ENCODE measurements at places on chromosomes 7 and 10.

DNA sequence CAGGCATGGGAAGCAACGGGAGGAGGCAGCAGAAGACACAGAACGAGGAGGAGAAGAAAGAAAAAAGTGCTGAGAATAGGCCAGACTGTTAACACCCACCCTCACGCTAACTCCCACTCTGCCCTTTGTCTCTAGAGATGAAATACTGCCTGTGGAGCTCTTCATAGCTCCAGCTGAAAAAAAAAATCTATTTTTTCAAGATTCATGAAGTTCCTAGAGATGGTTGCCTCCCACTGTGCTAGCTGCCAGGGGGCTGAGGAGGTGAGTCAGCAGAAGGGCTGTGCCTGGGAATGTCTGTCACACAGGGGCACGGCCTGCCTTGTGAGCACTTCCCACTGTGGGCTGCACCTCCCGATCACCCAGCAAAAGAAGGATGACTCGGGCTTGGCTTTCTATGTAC, 144.5 kb downstream of the RNF216 start:
- DNase-seq, result no peak

- DNase-seq, result no peak
Measured at GRCh38 chr7:36658335-36659171, 65.7 kb downstream of the AOAH start.

- DNase-seq, result no peak
Measured at GRCh38 chr7:154906736-154907355, 96.1 kb downstream of the PAXIP1 start.

DNA sequence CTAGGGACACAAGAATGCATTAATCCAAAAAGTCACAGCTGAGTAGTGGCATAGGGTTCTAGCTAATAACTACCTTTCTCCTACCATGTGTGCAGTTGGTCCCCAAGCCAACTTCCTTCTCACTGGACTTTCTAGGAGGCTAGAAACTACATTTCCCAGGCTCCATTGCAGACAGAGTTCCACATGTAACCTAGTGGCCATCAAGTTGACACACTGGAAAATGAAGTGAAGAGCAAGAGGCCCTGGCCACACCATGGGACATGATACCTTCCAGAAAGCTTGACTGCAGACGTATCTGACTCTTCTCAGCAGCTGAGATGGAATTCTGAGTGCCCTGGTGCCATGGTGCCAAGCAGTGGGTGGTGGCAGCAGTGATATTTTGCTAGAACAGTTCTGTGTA, 49.8 kb upstream of the TMEM273 start:
- peak; percentile 14 for DNase-seq

GRCh38 chr7:142771353-142771723, 568 bp downstream of the PRSS2 start:
- no peak for DNase-seq

DNA sequence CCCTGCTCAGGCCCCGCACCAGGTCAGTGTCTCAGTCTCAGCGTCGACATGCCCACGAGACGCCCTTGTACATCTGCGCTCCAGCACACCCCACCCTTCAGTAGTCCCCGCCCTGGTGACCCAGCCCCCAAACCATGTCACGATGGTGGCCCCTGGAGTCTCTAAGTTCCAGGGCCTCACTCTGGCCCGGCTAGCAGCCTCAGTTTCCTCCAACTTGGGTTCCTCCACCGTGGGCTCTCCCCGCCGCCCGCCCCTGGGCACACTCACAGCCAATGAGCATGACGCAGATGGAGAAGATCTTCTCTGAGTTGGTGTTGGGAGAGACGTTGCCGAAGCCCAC, 27.0 kb downstream of the KCNH2 start:
- DNase-seq, result no peak

GRCh38 chr7:71193099-71193810, 61.3 kb downstream of the GALNT17 start:
- no peak for DNase-seq

GRCh38 chr10:52387744-52388143, 73.7 kb downstream of the DKK1 start:
- DNase-seq, result no peak

GRCh38 chr7:113968713-113969112, 49.9 kb upstream of the PPP1R3A start:
- DNase-seq, result no peak

DNA sequence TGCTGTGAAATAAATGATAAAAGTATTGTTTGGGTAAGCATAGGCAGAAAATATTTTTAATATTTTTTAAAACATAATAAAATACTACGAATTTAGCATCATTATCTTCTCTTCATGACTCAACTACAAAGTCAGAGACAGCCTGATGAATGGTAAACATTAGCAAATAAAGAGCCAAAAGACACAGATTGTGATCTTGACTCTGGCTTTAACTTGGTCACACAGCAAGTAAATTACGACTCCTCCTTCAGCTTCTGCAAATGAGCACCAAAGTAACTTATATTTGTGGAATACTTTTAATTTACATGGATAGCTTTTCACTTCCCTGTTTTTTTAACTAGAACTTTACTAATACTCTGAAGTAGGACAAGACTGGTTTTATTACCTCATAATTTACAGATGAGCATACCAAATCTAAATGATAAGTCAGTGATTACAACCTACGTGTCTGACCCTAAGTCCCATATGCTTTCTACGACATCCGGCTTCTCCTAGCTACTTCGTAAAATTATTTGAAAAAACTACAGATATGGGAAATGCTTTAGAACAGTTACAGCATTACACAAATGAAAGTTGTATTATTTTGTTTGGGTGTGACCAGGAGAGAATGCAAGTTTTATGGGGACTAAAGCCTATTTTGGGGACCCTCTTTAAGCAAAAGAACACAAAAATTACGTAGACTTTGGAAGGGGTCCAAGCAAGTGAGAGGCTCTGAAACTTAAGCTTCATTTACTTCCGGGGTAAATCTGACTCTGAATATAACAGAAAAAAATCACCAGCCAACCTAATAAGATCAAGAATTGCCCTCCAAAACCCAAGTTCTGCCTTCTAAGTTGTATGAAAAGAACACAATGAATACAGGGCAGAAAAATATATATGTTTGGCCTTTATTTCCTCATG, 133.8 kb downstream of the CPEB3 start:
- DNase-seq, result no peak

- DNase-seq, result no peak
Measured at GRCh38 chr10:95304976-95305375, 14.2 kb upstream of the PDLIM1 start.

- no peak for DNase-seq
Measured at GRCh38 chr10:13873196-13873595, 286.4 kb downstream of the PRPF18 start.

DNA sequence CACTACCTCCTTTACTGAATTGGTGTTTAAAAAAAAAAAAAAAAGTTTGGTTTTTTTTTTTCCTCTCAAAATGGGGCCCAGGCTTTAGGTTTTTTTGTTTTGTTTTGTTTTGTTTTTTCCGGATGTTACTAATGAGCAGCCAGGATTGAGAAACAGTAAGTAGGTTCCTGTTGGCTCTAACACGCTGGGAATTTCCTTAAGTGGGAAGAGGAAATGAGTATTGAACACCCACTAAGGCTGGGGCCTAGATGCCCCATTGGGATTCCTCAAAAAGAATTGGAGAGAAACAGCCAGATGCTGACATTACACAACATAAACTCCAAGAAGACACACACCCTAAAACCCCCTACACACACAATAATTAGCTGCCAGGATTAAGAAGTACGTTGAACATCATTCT, 102.2 kb upstream of the NANOS1 start:
- DNase-seq, result no peak

- DNase-seq, result no peak
Measured at GRCh38 chr10:94489107-94489506, 56.5 kb upstream of the HELLS start.

- DNase-seq, result no peak
Measured at GRCh38 chr10:61890430-61890829, 11.1 kb upstream of the ARID5B start.

- no peak for DNase-seq
Measured at GRCh38 chr10:24701447-24701846, 22.2 kb downstream of the ARHGAP21 start.

- DNase-seq, result no peak
Measured at GRCh38 chr10:78729800-78730199, 339.0 kb upstream of the ZMIZ1 start.

GRCh38 chr7:101243646-101244374, 1.1 kb downstream of the FIS1 start:
- DNase-seq, result peak; percentile 89

DNA sequence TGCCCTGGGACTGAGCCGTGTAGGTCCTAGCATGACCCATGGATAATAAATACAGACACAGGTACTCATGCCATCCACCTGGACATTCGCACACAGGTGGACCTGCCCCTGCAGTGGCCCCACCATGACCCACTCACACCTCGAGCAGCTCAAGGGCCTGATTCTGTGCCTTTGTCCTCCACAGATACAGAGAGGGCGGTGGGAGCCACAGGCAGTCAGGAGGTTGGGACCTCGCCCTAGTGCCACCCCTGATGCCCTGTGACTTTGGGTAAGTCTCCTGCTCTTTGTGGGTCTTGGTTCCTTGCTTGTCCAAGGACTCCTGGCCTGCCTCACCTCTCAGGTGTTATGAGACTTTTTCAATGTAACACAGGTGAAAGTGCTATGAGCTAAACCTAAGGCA, 42.9 kb downstream of the C10orf120 start:
- DNase-seq, result no peak

- no peak for DNase-seq
Measured at GRCh38 chr10:116810120-116810500, 39.2 kb upstream of the ENO4 start.

GRCh38 chr10:119477444-119477843, 65.1 kb downstream of the RGS10 start:
- no peak for DNase-seq

- no peak for DNase-seq
Measured at GRCh38 chr7:102036958-102037357, 219.5 kb downstream of the CUX1 start.

DNA sequence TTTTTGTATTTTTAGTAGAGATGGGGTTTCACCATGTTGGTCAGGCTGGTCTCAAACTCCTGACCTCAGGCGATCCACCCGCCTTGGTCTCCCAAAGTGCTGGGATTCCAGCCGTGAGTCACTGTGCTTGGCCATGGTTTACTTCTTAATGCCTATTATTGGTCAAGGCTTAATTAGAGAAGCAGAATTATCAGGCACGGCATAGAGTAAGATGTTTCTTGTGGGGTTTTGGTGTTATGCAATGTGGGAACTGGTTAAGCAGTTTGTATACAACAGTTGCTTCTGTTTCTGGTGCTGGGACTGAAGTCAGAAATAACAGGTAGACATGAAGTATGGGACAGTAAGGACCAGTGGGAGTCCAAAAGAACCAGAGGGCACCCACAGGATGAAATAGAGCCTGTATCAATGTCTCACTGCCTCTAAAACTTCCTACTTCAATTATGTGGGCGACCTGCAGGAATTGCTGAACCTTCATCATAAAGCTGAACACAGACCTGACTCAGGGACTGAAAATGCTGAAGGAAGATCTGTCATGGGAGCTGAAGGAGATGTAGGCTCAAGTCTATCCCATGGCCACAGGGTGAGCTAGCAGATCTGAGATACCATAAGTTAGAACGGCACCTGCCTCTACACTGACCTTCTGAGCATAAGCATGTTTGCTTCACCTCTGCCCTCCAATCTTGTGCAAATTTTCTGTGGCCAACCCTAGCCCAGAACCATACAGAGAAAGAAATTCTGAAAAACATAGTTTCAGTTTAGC, 38.3 kb upstream of the VCL start:
- no peak for DNase-seq
